ENCODE measurements at places on chromosomes 1 and 21. TPM values are rescaled to one million over a fixed set of nuclear protein-coding genes. Genes with fewer than 3 reads are reported as not detected.

The GJB5 gene
- polyA plus RNA-seq: 0.12 TPM

The GRIK1 gene
- not detected for polyA plus RNA-seq

The DENND2C gene
- 0.07 TPM for polyA plus RNA-seq

The TEKT2 gene
- not detected for polyA plus RNA-seq

The OVAAL gene
- not detected for polyA plus RNA-seq

The ITGB2 gene
- 4,089 TPM for polyA plus RNA-seq

- DNase-seq: no peak
These were observed 7.1 kb downstream of the IFI44L start for GRCh38 chr1:78627321-78627720.

DNA sequence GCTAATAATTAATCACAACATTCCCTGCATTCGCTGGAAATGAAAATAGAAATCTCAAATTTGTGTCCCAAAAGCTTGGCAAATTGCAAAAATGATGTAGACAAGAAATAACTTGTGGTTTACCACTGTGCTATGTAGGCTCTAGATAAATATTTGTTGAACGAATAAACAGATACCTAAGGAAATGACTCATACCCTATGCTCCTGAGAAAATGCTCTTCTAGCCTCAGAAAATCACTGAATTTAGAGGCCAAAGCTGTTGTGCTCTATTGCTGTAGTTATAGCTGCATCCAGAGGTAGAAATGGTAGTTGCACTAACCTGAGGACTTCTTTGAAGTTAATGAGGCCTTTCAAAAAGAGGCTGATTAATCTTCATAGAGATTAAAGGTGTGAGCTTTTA lies 142.0 kb upstream of the ZNHIT6 start:
- no peak for DNase-seq

DNA sequence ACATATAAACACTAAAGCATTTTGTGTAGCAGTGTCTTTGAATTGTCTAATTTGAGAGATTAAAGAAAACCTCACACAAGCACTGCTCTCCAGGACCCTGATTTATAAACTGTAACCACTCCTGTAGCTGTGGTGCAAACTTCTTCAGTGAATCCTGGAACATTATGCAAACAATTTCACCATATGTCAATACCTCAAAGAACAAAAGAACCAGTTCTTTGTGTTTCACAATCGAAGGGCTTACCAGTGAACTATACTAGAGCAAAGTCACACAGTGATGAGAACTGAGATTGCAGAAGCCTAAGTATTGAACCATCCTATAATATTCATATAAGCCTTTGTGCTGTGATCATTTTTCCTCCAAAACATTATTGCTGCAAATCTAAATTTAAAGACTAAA lies 21.5 kb downstream of the DPH5 start:
- DNase-seq: peak; percentile 80

DNA sequence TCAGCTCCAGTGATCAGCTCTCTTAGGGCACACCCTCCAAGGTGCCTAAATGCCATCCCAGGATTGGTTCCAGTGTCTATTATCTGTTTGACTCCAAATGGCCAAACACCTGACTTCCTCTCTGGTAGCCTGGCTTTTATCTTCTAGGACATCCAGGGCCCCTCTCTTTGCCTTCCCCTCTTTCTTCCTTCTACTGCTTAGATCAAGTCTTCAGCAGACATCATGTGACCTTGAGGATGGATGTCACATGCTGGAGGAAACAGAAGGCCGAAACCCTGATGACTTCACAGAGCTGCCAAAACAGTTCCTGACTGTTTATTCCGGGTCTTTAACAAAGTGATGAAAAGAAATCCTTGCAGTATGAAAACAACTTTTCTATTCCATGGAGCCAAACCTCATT lies 24.4 kb upstream of the WDR26 start:
- peak; percentile 13 for DNase-seq

- DNase-seq: no peak
These were observed 21.6 kb upstream of the STUM start for GRCh38 chr1:226526801-226527595.

DNA sequence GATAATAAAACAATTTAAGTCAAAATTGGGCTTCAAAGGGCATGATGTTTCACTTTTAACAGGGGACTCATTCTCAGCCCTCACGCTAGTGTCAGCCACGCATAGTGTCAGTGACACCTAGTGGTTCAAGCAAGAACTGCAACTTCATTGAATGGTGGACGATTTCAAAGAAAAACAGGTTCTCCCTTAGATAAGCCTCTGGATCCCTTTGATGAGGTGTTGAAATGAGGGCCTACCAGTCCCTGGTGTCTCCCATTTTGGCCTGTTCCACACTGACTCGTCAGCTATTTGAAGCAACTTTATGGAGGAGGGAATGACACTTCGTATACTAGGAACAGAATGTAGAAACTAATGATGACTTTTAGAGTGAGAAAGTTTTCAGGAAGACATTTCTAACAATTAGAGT lies 56.2 kb downstream of the FCRL5 start:
- peak; percentile 21 for DNase-seq

DNA sequence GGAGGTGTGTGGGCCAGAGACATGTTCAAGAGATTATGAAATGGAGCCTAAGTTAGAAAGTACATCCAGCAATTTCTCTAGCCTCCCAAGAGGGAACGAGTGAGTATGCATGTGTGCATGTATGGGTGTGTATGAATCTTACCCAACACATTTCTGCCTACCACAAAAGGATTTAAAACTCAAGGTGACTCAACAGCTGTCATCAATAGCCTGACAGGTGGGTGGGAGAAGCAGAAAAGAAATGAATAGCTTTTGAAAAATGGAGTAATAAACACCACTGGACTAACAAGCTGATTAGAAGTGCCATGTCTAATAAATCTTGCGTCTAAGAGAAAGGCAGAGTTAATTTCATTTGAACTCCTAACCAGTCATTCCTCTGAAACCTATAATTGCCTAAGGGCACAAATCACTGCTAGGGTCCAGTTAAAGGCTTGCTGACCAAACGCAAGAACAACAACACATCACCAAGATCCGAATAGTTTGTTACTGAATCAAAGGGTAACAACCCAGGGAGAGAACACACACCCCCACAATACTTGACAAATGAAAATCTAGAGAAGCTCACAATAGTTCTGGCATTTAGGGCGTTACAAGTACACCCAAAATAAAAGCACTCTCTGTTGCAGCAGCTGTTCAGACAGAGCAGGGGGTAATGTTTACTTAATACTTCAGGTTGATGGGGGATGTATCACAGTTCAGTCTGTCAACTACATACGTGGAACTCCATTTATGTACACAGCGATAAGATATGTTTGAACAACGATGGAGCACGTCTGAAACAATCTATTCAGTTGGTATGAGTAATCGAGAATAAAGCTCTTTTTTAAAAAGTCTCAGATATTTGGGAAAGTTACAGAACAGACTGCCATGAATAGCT lies 1.4 kb downstream of the KIAA0319L start:
- DNase-seq: no peak

DNA sequence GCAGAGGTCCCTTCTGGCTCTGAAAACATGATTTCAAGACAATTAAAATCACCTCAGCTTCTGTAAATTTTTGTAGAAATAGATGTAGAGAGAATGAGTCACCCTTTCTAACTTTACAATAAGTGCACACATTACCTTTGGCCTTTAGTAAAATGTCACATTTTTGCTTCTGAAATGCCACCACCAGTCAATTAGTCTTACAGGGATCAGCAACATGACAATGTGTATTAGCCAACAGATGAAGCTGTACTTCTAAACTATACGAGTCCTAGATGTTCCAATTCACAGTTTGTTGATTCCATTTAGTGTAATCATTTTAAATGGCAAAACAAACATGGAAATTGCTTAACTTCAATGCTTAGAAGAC lies 23.1 kb downstream of the C21orf91 start:
- DNase-seq: peak; percentile 23

DNA sequence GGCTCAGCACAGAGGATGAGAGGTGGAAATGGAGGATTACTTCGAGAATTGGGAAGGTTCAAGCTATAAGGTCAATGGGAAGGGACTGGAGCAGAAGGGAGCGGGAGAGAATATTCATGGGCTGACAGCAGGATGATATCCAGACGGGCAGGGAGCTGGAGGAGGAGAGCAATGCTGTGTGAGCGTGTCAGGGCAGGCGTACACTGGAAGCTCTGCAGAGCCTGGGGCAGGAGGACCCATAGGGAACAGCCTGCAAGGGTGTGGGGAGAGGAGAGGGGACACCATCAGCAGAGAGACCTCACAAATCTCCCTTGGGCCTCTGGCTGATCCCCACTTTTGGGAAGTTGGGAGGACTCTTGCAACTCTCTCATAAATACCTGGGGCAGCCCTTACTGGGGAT lies 13.7 kb downstream of the CSF1 start:
- no peak for DNase-seq

DNA sequence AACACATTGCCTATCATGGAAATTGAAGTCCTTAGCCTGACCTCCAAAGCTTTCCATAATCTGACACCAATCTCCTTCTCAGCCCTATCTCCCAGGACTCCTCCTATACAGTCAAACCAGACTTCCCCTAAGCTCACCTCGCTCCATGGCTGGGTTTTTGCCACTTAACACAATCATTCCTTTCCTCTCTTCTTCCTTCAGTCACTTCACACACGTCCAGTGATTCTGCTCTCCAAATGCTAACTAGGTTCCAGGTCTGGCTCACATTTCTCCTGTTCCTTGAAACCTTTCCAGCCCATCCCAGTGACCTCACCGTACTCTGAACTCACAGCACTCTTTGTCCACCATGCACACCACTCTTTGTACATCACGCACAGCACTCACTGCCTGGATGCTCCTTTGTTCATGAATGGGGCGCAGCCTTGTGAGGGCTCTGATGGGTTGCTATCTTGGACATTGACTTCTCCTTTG lies 98.4 kb downstream of the GLUL start:
- no peak for DNase-seq

DNA sequence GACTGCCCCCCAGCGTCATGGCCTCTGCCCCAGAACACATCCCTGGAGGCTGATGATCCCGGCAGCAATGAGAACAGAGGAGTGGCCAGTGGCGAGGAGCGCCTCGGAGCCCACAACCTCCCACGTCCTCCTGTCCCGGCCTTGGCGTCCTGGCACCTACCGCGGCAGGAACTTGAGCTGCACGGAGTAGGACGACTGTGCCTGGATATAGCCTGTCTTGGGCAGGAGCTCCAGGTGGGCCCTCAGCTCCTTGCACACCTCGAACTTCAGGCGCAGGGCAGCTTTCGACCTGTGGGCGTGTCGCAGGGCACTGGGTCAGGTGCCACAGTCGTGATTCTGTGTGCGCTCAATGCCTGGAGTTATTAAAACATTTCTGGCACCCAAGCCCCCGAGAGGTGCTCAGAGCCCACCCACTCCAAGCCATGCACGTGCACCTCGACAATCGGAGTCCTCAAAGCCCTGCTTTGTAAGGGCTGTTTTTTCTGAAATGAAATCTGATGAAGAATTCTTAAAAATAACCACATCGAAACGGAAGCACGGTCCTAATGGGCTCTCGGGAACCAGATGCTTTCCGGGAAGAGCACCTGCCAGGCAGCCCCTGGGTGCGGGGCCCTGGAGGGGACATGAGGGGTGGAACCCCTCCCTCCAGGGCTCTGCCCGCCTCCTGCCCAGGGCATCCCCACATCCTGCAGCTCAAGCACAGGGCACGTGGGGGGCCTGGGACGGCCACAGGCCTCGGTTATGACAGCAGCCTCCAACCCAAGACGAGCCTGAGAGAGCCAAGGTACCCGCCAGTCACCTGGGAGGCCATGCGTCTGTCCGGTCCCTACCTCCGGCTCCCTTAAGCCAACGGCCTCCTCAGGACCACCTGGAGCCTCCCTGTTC lies 23.0 kb upstream of the TMEM52 start:
- no peak for DNase-seq

GRCh38 chr1:37519613-37520012 lies 5.0 kb upstream of the MEAF6 start:
- DNase-seq: no peak

DNA sequence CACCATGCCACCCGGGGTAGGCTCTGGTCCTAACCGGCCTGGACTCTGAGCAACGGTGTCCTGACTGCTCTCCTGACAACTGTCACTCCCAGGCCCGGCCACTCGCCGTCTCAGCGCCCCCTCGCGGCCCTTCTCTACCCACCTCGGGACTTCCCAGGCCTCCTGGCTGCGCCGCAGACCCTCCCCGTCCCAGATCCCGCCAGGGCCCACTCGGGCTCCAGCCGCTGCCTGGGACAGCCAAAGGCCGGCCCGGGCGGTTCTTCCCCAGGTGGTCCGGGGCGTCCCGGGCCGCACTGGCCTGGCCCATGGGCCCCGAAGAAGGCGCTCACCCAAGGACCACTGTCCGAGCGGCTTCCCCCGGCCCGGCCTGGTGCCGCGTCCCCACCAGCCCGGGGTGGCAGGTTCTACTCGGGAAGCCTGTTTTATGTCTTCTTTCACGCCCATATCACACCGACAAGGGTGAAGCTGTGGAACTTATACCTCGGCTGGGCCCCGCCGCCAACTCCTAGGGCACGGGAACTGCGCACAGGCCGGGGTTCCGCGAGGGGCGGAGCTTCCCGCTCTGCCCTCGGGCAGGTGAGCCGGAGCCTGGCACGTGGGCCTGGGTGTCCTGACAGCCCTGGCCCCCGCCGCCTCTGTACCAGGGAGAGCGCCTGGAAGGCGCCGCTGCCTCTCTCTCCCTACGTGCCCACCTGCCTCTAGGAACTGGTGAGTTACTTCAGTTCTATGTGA lies 138.3 kb downstream of the TTLL7 start:
- peak; percentile 72 for DNase-seq

DNA sequence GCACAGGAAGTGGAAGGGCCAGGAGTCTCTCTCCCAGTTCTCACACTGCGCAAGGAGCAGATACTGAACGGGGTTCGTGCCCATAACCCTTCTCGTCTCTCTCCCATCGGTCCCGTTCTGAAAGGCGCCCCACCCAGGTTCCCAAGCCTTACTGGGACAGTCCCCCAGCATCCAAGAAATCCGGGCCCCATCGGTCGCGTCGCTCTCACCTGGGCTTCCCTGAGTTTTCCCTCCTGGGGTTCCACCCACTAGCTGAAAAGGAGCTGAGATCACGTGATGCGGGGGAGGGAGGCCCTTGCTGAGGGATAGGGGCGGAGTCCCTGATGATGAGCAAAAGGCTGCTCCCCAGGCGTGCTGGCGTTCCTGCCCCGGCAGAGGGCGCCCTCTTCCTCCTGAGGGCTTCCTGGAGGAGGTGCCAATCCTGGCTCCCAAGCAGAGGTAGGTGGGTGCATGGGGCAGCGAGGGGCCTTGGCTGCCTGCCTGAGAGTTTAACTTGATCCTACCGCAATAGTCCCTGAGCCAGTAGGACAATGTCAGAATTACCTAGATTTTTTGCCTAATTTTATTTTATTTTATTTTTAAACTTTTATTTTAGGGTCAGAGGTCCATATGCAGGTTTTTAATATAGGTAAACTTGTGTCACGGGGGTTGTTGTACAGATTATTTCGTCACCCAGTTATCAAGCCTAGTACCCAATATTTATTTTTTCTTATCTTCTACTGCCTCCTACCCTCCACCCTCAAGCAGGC lies at the start of gene SPOCD1:
TSS of gene SPOCD1 (minus strand) at position 271 of the 749 bp plus-strand sequence. CDS start 689 bp downstream, outside the sequence.
- DNase-seq: peak; percentile 71

DNA sequence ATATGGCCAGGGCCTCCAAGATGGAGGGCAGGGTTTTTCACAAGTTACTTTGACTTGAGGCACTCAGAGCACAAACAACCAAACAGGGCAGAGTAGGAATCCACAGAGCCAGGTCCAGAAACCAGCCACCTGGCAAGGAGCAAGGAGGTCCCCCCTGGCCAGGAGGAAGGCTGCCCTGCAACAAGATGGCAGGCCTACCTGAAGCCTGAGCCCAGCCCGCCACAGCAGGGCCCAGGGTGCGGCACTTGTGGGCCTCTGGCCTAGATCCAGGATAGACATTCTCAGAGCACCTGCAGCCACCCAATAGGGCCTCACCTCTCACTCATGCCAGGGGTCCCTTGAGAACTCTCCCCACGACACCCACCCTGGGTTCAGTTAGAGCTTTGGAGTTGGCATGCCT lies 11.5 kb downstream of the SH3BGRL3 start:
- DNase-seq: no peak

- DNase-seq: no peak
These were observed 849.1 kb downstream of the USP25 start for GRCh38 chr21:16578912-16579311.
